DMS53 (cell line): ENCODE measurements at places on chromosomes 7 and 10.

DNA sequence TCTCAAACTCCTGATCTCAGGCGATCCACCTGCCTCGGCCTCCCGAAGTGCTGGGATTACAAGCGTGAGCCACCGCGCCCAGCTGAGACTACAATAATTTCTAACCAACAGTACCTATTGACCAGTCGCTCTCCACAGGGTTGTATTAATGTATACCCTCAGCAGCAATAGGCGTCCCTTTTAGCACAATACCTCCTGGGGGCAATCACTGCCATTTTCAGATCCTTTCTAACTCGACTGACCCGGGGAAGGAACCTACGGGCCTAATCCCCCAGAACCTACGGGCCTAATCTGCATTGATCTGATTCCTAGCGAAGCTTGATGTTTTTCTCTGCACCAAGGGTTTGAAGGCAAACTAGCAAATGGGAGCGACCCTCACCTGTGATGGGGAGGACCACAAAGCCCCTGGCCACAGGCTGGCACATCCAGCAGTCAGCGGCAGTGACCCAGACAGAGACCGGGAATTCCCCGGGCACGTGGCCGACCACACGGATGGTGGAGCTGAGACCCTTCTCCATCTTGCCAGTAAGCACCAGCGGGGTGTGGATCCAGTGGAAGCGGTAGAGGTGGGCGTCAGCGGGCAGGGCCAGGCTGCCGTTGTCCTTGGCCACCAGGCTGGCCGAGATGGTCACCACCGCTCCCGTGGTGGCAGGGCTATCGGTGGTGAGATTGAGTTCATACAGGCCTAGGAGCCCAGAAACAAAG is 6.9 kb downstream of the TMEM130 start:
- DNase-seq = no peak

- no peak for DNase-seq
Measured at GRCh38 chr10:121436281-121436629, 162.0 kb downstream of the FGFR2 start.

GRCh38 chr7:29563590-29564495 is at the start of gene PRR15:
TSS of gene PRR15 (plus strand) at chr7:29563835. CDS start at chr7:29566330, 2,495 bp downstream.
- peak; percentile 96 for DNase-seq

DNA sequence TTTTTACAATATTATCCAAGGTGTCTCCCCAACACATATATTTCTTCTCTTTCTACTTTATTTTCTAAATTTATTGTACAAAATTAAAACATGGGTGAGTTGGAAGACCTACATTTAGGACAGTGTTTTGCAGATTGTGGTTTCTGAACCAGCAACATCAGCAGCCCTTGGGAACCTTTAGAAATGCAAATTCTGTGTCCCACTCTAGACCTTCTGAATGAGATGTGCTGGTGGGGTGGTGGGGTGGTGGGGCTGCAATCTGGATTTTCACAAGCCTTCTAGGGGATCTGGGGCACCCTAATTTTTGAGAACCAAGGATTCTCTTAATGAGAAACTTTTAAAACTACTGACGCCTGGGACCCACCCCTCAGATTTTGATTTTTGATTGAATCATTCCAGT is 7.4 kb upstream of the PAPSS2 start:
- no peak for DNase-seq

DNA sequence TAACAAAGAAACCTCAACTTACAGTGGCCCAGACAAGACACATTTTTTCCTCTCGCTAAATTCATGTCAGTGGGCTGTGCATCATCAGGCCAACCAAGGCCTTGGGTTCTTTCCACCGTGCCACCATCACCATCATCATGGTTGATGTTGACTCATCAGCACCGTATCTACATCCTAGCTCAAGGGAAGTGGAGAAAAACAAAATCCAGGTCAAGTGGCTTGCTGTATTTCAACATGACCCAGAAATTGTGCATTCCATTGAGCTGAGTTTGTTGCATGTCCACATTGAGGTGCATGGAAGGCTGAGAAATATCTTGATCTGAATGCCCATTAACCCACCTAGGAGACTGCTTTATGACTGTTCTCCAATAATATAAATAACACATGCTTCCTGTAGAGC is 312.4 kb upstream of the CDC14C start:
- peak; percentile 58 for DNase-seq

GRCh38 chr10:78903341-78903940 is 165.3 kb upstream of the ZMIZ1 start:
- DNase-seq = no peak

DNA sequence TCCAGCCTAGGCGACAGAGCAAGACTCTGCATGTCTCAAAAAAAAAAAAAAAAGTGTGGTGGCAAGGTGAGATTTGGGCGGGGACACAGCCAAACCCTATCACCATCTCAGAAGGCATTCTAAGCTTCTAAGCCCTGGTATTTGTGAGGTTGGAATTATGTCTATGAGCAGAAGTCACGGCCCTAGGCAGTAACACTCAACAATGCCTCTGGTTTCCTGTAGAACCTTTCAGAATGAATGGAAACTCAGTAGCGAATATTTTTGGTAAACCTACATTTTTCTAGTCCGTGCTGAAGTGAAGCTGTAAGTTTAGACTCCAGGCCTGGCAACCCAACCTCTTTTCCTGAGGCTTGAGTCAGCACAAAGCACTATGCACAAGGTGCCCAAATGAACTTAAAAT is 88.3 kb downstream of the FAM107B start:
- peak; percentile 52 for DNase-seq

DNA sequence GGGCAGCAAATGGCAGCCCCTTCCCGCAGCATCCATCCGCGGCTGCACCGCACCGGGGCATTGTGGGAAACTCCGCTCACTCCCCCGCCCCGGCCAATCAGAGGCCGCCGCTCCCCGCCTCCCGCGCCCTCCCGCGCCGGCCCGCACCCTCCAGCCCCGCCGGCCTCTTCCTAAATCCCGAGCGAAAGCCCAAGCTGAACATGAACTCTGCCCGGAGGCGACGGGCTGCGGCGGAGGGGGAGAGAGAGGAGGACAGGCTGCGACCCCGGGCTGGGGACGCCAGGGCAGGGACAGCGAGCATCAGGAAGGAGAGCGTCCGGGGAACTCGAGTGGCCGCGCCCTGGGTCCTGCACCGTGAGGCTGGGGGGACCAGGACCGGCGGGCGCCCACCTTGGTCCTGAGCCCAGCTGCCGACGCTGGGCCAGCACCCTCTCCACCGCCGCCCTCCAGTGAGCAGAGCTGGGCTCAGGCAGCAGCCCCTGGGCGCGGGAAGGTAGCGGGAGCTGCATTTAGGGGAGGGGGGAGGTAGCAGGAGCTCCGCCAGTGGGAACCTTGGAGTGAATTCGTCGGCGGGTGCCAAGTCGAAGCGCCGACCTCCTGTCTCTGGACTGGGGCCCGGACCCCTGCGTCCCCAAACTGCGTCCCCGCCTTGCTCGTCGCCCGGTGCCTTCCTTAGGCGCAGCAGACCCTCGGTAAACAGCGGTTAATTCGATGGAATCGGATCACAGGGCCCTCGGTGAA is at the start of gene DGKI:
DGKI (minus strand) TSS at position 148 of the 741 bp plus-strand sequence.
- DNase-seq = peak; percentile 56

- DNase-seq = no peak
Measured at GRCh38 chr10:130453036-130453720, 317.0 kb downstream of the GLRX3 start.

- DNase-seq = no peak
Measured at GRCh38 chr7:45456747-45457524, 117.2 kb upstream of the ADCY1 start.

DNA sequence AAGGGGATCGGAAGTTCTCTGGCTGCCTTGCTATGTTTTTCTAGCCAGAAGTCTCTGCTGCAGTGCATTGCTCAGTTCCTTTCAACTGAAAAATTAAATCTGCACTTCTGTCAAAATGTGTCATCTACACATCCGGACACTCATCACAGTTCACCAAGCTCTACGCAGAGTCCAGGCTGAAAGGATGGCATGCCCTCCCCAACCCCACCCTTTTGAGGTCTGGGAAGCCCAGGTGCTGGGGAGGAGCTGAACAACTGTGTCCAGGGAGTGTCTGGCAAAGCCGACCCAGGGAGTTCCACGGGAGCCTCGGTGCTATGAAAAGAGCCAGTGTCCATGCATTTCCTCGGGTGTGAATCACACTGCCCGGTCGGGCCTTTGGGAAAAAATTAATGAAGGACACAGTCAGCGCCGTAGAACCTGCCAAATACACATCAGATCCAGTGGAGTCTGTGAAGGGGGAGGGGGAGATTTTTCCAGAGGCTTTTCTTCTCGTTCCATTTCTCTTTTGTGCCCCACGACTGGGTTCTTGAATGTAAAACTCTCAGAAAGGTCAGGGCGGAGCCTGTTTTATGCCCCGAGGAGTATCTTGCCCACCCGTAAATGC is 757 bp upstream of the PALS2 start:
- DNase-seq = peak; percentile 83

DNA sequence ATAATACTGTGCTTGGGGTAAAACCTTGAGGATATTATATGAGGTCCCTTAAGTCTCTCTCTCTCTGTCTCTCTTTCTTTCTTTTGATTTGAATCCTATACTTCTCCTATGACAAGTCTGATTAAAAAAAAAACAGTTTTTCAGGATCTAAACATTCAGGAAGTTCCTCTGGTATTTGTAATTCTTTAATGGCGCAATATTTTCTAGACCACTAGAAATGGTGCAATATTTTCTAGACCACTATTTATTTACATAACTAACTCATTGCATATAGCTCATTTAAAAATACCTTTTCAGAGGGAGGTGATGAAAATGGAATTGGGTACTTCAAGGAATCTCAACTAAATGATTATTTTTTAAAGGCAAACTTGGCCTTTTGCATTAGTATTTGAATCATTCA is 1235.3 kb downstream of the GATA3 start:
- DNase-seq = no peak

DNA sequence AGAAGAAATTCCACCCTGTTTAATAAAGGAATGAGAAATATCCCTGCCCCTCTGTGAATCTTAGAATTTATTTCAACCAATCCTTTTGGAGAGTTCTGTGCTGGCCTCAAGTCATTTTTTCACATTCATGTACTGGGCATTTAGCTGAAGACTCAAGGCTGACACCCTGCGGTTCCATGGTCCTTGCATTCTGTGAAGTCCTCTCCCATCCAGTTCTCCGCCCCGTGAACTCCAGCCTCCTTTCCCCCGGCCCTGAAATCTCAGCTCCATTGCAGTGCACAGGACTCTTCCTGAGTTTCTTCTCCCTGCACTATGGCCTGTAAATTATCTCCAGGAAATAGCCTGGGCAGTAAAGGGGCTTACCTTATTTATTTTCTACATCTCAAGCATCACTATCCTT is 183.0 kb upstream of the KCND2 start:
- DNase-seq = peak; percentile 26

GRCh38 chr7:149196151-149196704 is 882 bp downstream of the ZNF282 start:
- DNase-seq = peak; percentile 63

GRCh38 chr10:4522296-4523000 is 303.6 kb upstream of the AKR1E2 start:
- no peak for DNase-seq

DNA sequence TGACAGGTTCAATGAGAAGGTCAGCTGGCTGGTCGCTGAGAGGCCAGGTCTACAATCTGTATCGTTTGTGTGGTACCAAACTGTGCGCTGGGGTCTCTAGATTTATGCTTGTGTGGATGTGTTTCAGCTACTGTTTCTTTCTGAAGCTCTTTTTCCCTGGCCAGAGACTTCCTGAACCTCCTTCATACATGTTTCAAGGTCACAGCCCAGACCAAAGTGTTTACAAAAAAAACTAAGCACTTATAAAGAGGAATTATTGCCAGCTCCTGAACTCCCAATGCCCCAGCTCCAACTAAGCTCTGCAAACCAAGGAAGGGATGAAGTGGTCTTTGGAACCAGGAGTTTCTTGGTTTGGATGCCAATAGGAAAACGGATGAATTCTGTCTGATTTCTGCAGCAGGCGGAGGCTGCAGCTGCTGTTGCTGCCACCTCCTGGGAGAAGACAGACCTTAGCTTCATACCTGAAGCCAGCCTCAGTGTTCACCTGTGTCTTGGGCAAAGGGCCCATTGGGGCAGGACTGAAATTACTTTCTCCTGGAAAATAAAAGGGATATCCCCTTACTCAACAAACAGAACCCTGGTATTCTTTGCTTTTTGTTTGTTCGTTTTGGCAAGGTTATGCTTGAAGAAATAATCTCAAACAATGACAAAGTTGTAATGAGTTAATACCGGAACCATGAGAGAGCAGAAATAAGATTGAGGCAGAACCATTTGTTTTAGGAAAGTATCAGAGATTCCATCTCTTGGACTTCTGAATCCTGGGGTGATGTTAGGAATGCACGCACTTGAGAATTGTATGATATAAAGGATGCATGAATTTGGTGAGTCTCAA is 24.6 kb upstream of the MKLN1 start:
- DNase-seq = peak; percentile 77

GRCh38 chr7:1235501-1236131 is 2.9 kb downstream of the UNCX start:
- DNase-seq = no peak

DNA sequence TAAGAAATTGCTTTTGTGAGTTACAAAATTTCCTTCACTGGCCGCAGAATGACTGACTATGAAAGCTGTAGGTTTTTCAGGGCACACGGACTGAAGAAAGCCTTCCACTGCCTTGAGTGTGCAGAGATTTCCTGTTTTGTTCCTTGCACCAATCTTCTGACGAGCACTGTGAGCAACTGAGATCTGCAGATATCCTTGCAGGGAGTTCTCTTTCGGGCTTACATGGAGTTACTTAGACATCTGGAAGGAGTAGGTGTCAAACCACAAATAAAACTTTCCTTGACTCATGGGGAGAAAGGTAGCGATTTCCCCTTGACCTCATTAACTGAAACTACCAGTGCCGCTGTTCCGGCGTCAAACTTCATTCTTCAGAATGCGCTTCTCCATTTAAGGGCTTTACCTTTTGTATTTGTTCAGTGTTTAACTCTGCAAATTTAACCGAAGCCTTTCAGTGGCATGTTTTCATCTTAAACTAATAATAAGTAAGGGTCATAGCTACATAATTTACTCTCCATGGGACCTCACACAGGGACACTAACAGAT is 1175.3 kb downstream of the GATA3 start:
- DNase-seq = no peak

DNA sequence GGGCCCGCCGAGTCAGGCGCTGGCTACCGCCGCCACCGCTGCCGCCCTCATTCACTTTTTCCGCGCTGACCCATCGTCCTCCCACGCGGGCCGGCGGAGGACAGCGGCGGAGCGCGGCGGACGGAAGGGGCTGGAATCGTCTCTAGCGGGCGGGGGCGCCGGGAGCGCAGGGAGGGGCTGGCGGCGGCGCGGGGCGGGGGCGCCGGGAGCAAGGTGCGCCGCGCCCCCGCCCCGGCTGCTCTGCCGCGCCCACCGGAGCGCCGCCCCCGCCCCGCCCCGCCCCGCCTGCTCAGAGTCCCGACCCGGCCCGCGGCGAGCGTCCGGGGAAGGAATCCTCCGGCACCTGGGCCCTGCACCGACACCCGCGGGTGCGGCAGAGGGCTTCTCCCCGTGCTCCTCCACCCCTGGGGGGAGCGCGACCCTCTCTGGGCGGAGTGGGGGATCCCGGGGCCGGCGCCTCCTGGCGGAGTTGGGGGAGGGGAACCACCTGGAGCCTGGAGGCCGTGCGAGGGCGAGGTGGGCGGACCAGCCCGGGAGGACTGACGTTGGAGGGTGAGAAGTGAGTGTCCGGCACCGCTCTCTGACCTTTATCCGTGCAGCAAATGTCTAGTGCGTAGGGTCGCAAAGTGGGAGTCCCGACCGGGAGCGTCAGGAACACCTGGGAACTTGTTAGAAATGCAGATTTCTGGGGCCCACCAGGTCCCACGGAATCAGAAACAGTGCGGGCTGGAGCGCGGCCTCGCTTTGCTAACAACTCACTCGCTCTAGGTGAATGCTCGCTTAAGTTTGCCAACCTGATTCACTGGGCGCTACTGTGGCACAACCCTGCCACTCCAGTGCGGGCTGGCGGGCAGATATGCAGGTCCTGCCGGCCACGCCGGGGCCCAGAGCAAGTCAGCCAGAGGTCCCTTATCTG is at the start of gene COBL:
COBL (minus strand) TSS at position 144 of the 916 bp plus-strand sequence. CDS start 176 bp downstream, outside the sequence.
- peak; percentile 82 for DNase-seq
